ENCODE measurements at places on chromosomes 11 and 22.

- no peak for DNase-seq
Observed at GRCh38 chr11:96200243-96200642, 142.8 kb downstream of the MAML2 start.

GRCh38 chr11:128511712-128512111 lies 75.6 kb downstream of the ETS1 start:
- no peak for DNase-seq

DNA sequence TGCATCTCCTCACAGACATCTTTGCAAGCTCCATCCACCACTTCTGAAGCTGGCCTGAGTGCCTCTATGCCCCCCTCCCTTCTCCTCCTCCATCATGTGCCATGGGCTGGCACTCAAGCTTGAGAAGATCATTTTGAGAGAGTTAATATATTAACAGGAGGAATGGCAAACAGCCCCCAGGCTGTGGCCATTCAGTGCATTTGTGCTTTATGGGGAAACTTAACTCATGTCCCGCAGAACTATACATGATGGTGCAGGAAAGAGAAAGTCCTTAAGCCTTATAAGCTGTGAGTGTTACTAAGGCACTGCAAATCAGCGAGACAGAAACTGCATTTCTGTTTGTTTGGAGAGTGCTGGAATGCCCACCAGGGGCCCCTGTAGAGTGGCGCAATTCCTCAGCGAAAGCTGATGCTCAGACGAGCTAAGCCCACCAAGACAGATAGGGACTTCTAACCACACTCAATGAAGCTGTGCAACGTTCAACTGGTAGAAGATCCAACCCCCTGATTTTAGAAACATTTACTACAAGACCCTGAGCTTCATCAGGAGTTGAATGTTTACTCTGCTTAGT lies 26.8 kb upstream of the PHLDA2 start:
- no peak for DNase-seq

- DNase-seq: no peak
Observed at GRCh38 chr22:42905702-42906183, 48.7 kb upstream of the ARFGAP3 start.

GRCh38 chr11:14906993-14907392 lies 15.0 kb upstream of the CYP2R1 start:
- DNase-seq: no peak

DNA sequence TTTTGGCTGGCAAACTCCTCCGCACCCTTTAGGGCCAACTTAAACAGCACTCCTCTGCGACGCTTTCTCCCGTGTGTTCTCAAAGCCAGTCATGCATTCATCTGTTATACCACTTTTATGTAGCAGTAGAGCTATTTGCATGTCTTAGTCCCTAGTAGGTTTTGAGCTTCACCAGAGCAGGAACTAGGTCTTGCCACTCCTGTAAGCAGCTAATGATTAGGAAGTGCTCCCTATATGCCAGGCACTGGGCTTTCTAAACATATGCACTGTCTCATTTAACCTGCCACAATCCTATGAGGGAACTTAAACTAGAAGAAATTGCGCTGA lies 180.8 kb downstream of the DBX1 start:
- DNase-seq: no peak

DNA sequence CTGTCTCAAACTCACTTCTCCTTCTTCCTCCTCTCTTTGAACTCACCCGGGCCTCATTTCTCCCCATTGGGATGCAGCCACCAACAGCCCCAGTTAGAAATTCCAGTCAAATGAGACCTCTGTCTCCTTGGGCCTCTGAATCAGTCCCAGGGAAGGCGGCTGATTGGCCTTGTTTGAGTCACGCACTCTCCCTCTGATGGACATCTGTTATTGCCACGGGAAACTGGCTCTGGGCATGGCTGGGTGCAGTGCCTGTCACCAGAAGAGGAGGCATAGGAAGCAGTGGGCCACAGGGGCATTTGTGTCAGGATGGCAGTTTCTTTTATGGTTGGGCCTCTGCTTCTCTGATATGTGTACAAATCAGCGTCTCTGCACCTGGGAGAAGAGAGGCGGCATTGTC lies 9.6 kb upstream of the WNT11 start:
- no peak for DNase-seq

GRCh38 chr11:15177491-15177890 lies 62.8 kb downstream of the INSC start:
- DNase-seq: no peak

- no peak for DNase-seq
Observed at GRCh38 chr22:20724676-20725454, 49.0 kb upstream of the SERPIND1 start.

DNA sequence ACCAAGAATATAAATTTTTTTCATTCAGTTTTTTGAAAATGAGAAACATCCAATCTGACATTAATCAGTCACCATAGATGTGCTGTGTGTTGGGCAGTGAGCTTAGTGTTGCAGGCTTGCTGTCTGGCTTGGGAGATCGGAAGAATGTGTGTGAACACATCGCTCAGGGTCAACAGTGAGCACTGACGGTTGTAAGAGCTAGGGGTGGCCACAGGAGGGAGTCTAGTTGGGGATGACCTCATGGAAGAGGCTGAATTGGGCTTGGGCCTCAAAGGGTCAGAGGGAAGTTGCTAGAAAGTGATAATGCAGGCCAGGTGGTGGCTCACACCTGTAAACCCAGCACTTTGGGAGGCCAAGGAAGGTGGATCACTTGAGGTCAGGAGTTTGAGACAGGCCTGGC lies 375.4 kb downstream of the DDX10 start:
- no peak for DNase-seq

- DNase-seq: no peak
Observed at GRCh38 chr11:115709297-115709696, 205.1 kb upstream of the CADM1 start.

GRCh38 chr11:30585892-30586250 lies 282 bp downstream of the MPPED2 start:
- no peak for DNase-seq

- no peak for DNase-seq
Observed at GRCh38 chr11:9581556-9582161, 8.2 kb downstream of the WEE1 start.

- no peak for DNase-seq
Observed at GRCh38 chr11:36501236-36501635, 8.8 kb downstream of the TRAF6 start.

DNA sequence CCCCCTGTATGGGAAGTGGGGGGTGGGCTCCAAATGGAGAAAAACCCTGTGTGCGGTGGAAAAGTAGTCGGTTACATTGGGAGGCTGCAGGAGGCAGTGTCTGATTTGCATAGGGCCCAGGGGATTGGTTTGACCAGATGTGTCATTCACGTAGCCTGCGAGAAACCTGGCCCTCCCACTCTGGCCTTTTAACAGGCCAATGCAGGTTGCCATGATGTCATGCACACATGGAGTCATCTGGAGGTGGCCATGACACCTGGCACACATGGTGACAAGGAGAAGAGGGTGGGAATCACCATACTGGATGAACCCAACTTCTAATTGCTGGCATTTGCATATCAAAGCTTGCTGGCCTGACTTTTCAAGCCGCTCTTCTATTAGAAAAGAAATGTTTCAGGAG lies 50.6 kb downstream of the FAM181B start:
- no peak for DNase-seq

GRCh38 chr22:44368611-44369292 lies 56.0 kb upstream of the SHISAL1 start:
- DNase-seq: no peak

DNA sequence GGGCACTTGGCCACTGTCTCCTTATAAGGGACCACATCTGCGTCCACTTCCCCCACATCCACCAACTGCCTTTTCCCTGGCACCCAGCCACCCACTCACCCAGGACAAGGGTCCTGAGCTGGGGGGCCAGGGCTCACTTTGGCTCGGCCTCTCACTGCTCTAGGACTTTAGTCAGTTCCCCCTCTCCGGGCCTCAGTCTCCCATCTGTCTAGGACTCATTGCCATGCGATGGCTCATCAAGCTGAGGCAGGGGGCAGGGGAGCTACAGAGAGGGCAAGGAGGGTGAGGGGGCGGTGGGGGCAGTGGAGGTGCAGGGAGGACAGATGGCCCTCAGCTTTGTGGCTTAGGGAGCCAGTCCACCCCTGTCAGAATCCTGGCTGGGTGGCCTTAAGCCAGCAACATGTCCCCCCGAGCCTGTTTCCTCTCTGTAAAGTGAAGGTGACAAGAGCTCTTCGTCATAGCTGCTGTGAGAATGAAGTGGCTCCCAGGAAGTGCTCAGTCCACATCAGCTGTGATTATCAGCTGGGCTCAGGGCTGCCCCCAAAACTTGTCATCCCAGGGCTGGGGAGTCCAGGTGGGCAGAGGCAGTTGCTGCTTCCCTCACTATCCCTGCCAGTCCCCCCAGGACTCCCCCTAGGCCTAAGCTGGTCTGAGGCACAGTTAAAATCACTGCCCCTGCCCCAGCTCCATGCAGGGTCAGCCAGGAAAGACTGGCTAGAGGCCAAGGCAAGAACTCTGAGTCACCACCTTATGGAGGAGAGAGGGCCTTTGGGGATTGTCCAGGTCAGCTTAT lies 14.9 kb downstream of the RAC2 start:
- DNase-seq: no peak

DNA sequence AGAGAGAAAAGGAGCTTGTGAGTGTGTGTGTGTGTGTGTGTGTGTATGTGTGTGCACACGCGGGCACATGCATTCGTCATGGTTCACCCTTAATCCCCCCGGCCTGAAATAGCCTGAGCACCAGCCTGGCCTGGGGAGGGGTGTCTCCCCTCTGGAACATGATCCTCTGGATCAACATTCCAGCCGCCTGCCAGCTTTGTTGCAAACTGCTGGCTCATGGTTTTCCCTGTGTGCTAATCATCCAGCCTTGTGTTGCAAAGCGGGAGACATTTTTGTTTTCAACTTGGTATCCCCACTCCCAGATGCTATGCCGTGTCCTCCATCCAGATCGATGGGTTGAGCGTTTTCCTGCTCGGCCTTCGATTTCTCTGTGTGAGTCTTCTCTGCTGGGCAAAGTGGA lies 94.3 kb downstream of the FEZ1 start:
- no peak for DNase-seq
